ENCODE measurements at places on chromosomes 6 and 20.
A peak's percentile ranks its signal among the peaks of the same experiment; 100 is the strongest.

GRCh38 chr6:65790666-65791065, 83.6 kb upstream of the EYS start:
- DNase-seq, result no peak

DNA sequence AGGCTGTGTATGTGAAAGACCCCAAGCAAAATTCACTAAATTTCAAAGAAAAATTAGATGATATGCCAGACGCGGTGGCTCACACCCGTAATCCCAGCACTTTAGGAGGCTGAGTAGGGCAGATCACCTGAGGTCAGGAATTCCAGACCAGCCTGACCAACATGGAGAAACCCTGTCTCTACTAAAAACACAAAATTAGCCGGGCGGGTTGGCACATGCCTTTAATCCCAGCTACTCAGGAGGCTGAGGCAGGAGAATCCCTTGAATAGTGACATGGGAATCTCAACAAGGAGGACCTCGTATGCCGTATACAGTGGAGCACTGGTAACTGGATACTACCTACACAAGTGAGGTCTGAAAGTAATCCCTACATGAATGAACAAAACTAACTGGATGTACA, 92.7 kb upstream of the JARID2 start:
- DNase-seq, result no peak

DNA sequence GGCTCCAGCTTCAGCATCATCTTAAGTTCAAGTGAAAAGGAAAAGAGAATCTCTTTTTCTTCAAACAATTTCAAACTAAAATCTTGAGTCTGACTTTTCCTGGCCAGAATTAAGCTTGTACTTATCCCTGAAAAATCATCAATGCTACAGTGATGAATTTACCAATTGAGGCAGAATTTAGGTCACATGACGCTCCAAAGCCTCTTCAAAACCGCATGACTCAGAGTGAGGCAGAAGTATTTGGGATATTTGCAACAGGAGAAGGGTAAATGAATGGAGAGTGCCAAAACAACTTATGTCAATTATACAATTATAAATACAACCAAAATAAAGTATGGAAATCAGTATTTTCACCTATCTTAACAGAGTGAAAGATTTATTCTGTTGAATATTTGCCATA, 515.5 kb downstream of the COL12A1 start:
- no peak for DNase-seq

DNA sequence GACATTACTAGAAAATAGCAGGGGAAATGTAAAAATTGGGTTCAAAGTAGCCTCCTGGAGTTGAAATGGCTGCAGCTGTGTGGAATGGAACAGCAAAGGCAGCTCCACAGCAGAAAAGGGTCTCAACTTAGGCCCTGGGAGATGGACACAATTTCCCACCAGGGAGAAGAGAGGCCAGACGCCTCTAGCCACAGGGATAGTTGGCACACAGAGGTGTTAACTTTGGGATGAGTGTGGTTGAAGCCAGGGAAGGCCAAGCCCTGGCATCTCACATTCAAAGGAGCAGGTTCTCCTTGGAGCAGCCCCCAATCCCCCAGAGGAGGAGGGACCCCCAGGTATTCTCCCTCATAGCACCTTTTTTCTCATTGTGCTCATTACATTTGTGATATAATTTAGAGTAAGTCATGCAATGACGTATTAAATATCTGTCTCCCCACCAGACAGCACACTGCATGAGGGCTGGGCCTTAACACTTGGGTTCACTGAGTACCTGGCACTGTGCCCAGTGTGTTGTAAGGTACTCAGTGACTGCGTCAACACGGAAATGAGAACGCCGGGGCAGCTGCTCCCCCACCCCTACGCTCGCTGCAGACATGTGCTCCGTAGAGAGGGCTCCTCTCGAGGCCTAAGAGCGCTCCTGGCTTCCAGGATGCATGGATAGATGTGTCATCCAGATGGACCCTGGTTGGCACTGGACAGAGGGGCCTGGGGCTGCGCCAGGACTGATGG, 76.0 kb upstream of the CD93 start:
- DNase-seq, result no peak

DNA sequence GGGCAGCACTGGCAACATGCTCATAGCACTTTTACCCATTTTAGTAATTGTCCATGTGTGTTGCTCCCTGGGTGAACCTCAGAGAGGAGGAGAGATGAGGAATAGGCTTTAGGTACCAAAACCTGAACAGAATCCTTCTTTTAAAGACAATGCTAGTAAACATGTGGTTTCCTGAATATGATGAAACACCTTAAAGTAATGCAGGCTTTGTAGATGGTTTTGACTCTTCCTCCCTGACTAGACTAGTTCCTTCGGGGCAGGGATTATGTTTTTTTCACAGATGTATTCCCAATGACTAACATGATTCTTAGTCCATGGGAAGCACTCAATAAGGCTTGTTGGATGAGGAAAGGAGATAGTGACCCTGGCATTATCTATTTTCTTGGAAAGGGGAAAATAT, 367.6 kb upstream of the JAG1 start:
- no peak for DNase-seq

GRCh38 chr6:73985891-73986290, 289.9 kb downstream of the CD109 start:
- no peak for DNase-seq

- DNase-seq, result no peak
These were observed 33.4 kb downstream of the MTRES1 start for GRCh38 chr6:107061125-107062020.

GRCh38 chr6:159842035-159842434, 42.0 kb downstream of the PNLDC1 start:
- no peak for DNase-seq

GRCh38 chr6:102571236-102571908, 1177.9 kb downstream of the GRIK2 start:
- peak; percentile 0 for DNase-seq

GRCh38 chr20:44745598-44746366, at the start of gene KCNK15:
KCNK15 (plus strand) TSS chr20:44745865; CDS start chr20:44745911, 46 bp downstream.
- peak; percentile 27 for DNase-seq

- no peak for DNase-seq
These were observed 627.5 kb downstream of the PKHD1 start for GRCh38 chr6:51459958-51460357.

DNA sequence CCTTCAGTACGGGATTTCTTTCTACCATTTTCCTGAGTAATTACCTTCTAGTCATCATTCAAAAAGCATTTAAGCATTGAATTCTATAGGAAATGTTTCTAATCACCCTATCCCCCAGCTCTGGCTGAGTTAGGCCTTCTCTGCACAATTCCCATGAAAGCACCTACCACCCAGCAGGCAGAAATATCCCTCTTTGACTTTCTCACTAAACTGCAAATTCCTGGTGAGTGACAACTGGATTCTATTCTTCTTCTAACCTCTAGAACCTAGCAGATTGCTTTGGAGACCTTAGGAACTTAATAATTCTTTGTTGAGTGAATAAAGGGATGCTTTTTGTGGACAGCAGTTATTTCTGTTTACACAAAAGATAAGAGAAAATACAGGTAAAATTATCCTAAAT, 328.7 kb downstream of the LAMA2 start:
- no peak for DNase-seq

DNA sequence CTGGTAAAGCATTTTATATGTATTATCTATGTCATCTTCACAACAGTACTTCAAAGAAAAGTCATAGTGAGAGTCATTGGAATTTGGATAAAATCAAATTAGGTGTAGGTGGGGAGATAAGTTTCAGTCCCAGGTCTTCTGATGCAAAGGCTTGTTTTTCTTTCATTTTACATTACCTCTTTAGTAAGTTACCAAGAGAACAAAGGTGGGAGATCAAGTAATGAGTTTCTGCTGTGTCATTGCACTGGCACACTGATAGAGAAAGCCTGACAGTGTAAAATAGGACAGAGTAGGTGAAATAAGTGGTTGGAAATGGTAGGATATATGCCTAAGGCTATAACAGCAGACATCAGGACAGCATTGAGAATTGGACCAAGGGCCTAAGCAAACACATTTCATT, 250.4 kb downstream of the NKAIN2 start:
- DNase-seq, result no peak

DNA sequence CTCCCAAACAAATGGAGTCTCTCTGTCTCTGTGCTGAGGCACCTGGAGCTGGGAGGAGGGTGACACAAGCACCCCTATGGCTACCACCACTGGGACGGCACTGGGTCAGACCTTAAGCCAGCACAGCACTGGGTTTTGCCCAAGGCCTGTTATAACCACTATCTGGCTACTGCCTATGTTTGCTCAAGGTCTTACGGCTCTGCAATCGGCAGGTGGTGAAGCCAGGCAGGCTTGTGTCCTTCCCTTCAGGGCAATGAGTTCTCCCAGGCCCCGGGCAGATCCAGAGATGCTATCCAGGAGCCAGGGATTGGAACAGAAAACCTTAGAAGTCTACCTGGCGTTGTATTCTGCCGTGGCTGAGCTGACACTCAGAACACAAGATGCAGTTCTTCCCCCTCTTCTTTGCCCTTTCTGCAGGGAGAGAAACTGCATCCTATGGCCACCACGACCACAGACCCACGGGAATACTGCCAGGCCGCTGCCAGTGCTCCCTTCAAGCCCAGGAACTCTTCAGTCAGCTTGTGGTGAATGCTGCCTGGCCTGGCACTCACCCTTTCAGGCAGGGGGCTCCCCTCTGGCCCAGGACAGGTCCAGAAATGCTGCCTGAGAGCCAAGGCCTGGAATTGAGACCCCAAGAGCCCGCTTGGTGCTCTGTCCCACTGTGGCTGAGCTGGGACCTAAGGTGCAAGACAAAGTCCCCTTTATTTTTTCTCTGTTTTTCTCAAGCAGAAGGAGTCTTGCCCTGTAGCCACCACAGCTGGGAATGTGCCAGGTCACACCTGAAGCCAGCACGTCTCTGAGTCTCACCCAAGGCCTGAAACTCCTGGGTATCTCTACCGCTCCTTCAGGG, 67.0 kb upstream of the FRMD1 start:
- no peak for DNase-seq

DNA sequence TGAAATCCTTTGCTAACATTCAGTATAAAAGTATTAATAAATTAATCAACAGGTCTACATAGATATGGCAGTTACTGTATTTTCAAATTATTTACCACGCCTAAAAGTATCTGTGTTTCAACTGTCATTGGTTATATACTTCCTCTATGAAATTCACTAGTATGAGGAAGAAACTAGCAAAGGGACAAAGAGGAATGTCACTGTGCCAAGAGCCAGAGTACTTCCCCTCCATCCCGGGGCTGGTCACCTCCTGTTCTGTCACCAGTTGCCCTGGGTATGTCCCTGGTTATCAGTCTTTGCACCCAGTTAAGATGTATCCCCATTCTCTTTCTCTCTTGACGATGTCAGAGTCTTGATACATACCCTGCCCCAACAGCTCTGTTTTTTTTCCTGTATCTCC, 476.8 kb upstream of the SOX4 start:
- no peak for DNase-seq

- no peak for DNase-seq
These were observed 1.5 kb downstream of the VNN1 start for GRCh38 chr6:132712366-132712765.

DNA sequence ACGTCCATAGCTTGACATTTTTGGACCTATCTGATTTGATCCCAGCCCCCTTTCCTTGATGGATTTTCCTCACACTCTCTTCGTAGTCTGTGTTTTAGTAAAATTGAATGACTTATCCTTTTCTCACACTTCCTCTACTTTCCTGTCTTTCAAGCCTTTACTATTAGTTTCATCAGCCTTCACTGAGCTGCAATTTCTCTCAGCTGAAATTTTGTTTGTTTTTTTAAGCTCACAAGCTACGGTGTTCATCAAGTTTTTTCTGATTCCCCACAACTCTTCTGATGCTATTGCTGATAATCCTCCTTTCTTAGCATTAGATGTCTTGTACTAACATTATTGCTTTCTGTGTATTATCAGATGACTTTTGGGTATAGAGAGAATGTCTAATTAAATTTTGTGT, 263.7 kb downstream of the TBX18 start:
- no peak for DNase-seq

GRCh38 chr6:79625746-79626145, 5.4 kb upstream of the SH3BGRL2 start:
- no peak for DNase-seq

DNA sequence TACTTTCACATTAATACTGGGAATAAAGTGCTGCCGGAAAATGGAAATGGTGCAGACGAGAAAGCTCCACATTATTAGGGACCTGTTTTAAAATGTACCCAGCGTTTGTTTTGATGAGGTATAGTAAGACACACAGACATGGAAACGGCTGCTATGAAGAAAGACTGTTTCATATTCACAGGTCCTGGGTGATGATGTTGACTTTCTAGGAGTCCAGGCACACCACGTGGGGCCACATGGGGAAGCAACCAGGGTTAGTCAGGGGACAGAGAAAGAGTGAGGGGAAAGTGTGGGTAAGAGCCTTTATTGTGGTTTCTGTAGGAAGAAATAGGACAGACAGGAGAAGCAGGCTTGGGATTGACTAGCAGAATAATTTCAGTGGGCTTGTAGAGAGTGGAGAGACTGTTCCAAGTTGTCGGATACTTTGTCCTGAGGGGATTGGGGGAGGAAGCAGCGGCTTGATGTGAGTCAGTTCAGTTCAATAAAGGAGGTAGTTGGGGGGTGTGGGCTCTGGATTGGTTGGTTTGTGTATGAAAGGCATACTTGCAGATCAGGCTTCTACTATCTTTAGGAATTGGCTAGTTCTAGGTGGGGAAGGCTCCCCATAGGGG, 112.0 kb upstream of the MCHR2 start:
- no peak for DNase-seq

GRCh38 chr6:12911427-12911826, 194.9 kb downstream of the PHACTR1 start:
- peak; percentile 56 for DNase-seq

DNA sequence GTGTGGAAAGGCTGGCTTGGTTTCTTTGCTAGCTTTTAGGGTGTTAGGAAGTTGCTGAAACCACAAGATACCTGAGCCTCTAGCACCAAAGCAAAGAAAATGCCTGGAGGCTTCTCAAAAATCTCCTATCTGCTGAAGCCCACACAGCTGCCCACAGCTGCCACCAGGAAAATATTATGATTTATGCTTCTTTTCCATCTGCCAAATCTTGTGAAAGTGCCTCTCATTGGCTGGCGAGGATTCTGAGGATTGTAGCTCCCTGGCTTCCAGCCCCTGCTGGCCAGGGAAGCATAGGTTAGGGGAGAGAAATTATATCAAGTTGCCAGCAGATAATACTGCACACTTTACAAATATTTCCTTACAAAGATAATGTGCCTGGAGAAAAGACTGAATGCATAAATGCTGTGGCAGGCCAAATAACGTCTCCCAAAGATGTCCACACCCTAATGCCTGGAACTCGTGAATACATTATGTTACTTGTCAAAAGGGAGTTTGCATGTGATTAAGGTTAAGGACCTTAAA, 98.4 kb downstream of the MRPL14 start:
- DNase-seq, result no peak

GRCh38 chr20:16262594-16262993, 310.7 kb downstream of the KIF16B start:
- no peak for DNase-seq

- no peak for DNase-seq
These were observed 342.0 kb downstream of the SOX4 start for GRCh38 chr6:21935561-21936028.

GRCh38 chr6:30194797-30195690, 18.2 kb downstream of the TRIM26 start:
- DNase-seq, result no peak

- DNase-seq, result no peak
These were observed 418.6 kb downstream of the CDKAL1 start for GRCh38 chr6:20952699-20953474.
